Mesothelial cell of epicardium (in vitro differentiated cells): ENCODE measurements at places on chromosomes 3 and 15. TPM values are rescaled to one million over a fixed set of nuclear protein-coding genes. Genes with fewer than 3 reads are reported as not detected.

Gene KLHL40
- total RNA-seq = not detected in 3 replicates

Gene A4GNT
- total RNA-seq = not detected in 3 replicates

Gene SLC4A7
- total RNA-seq = 43.3 to 48.2 TPM (median 46.3 TPM) in 3 replicates

GRCh38 chr3:86990012-86990733, 776 bp downstream of the VGLL3 start:
- H3K36me3 ChIP-seq = no peaks in the 10 kb centered on the region
- H3K4me3 ChIP-seq = peak overlapping the region; percentile 68
- H3K4me1 ChIP-seq = peaks cover 46% of the 10 kb centered on the region

DNA sequence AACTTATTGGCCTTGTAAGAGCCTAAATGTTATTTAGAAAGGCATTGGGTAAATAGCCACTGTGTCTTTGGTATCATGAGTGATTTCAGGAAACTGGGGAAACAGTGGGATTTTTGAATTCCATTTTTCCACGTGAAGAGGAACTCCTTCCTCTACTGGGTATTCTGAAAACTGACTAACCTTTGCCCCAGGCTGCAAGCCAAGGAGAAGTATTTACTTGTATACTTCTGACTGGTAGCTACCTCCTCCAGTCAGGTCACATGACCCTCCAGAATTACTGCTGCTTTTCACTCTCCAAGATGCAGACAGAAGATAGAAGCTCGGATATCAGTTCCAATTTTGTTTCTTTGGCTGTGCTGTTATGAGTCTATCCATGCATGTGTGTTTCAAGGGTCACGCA, 50.9 kb upstream of the MAP3K13 start:
- no peak for DNase-seq
- H3K4me3 ChIP-seq = no peak overlapping the region
- no peaks in the 10 kb centered on the region for H3K27me3 ChIP-seq
- H3K36me3 ChIP-seq = peaks cover 46% of the 10 kb centered on the region
- peaks cover 6% of the 10 kb centered on the region for H3K4me1 ChIP-seq

DNA sequence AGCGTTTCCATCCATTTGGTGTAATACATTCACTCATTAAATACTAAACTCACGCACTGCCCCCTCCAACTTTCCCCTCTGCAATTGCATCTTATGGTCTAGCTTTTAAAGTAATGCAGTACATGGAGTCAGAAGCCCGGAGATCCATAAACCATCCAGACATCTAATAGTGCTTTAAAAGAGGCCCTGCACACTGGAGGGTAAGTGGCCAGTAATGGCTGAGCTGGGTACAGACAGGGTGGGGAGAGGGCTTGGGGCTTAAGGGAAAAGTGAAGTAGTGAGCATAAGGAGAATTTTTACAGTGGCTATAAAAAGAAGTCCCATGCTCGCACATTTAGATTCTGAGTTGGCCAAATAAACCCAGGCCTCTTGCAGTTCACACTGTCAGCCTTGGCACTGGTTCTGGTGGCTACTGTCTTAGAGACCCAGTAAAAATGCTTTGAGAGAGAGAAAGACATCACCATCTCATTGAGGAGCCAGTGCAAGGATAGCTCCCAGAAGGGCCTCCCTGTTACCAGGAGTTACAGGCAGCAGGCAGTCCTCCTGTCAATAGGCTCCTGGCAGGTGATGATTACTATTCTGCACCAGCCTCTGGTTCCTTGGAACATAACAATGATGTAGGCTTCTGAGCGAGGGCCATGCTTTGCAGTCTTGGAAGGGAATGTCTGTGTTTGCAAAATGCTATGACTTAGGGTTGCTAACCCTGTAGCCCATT, 112.6 kb upstream of the NEO1 start:
- H3K27ac ChIP-seq = no peak overlapping the region
- no peak for DNase-seq
- peaks cover 31% of the 10 kb centered on the region for H3K27me3 ChIP-seq
- H3K4me1 ChIP-seq = no peaks in the 10 kb centered on the region
- H3K36me3 ChIP-seq = no peaks in the 10 kb centered on the region
- H3K4me3 ChIP-seq = no peak overlapping the region

- no peaks in the 10 kb centered on the region for H3K36me3 ChIP-seq
- peaks cover 4% of the 10 kb centered on the region for H3K4me1 ChIP-seq
- DNase-seq = no peak
Measured at GRCh38 chr3:62249484-62249776, 123.9 kb downstream of the FEZF2 start.

GRCh38 chr3:57959423-57960173, 48.6 kb upstream of the FLNB start:
- H3K27ac ChIP-seq = peak overlapping the region; percentile 88
- no peaks in the 10 kb centered on the region for H3K36me3 ChIP-seq
- no peaks in the 10 kb centered on the region for H3K27me3 ChIP-seq

GRCh38 chr3:59573911-59574310, 524.1 kb upstream of the CFAP20DC start:
- H3K4me3 ChIP-seq = no peak overlapping the region
- H3K36me3 ChIP-seq = no peaks in the 10 kb centered on the region
- peaks cover 34% of the 10 kb centered on the region for H3K27me3 ChIP-seq

DNA sequence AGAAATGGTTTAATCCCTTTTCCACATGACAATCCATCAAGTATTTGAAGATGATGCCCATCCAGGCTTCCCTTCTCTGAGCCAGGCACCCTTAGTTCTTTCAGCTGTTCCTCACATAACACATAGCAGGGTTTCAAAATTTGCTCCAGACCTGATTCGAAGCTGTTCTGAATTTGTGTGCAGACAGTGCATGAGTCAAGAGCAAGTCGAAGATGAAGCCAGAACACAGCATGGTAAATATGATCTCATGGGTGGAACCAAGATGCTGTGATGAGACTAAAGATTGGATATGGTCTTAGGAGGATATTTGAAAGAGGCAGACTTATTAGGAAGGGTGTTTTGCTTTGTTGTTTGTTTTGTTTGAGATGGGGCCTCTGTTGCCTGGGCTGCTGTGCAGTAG, 32.6 kb upstream of the PDE8A start:
- H3K27me3 ChIP-seq = no peaks in the 10 kb centered on the region
- no peak overlapping the region for H3K4me3 ChIP-seq
- no peaks in the 10 kb centered on the region for H3K36me3 ChIP-seq
- peaks cover 8% of the 10 kb centered on the region for H3K4me1 ChIP-seq
- DNase-seq = no peak

DNA sequence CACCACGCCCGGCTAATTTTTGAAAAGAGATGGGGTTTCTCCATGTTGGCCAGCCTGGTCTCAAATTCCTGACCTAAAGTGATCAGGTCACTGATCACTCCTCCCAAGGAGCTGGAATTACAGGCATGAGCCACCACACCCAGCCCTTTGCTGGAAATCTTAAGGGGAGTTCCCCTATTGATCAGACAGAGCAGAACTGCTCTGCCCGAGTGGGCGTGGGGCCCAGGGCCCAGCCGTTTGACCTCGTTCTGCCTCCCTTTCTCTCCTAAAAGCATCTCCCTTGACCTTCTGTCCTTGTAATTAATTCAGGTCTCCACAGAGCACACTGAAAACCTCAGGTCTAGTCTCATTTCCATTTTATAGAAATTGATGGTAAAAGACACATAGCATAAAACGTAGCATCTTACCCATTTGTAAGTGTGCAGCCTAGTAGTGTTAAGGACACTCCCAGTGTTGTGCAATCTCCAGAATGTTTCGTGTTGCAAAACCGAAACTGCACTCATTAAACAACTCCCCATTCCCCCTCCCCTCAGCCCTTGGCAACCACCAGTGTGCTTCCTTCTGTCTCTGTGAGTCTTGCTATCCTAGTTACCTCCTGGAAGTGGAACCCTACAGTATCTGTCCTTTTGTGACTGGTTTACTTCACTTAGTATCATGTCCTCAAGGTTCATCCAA, 89.3 kb downstream of the SLCO3A1 start:
- no peaks in the 10 kb centered on the region for H3K36me3 ChIP-seq
- H3K27ac ChIP-seq = peak overlapping the region; percentile 92
- no peak overlapping the region for H3K4me3 ChIP-seq
- DNase-seq = no peak
- H3K4me1 ChIP-seq = peaks cover 33% of the 10 kb centered on the region

DNA sequence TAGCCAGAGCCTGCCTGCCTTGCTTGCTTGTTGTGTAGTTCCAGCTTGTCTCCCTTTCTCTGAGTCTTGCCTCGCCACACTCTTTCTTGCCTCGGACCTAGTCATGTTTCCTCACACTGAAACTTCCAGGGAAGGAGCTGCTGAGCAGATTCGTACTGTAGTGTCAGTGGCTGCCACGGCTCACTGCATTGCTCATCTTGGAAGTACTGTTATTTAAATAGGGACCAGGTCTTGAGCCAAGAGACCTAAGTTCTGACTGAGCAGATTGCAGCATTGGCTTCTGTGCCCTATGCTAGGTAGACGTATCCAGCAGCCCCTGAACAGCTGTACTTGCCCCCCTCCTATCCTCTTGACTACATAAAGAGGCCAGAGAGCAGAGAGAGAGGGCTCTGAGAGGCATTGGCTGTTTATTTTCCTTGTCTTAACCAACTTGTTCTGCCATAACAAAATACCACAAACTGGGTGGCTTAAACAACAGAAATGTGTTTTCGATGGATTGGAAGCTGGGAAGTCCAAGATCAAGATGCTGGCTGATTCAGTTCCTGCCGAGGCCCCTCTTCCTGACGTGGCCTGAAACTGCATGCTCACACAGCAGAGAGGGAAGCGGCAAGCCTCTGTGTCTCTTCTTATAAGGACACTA, 5.8 kb upstream of the RARRES1 start:
- peak overlapping the region; percentile 91 for H3K27ac ChIP-seq
- no peak overlapping the region for H3K4me3 ChIP-seq
- peaks cover 62% of the 10 kb centered on the region for H3K36me3 ChIP-seq
- H3K4me1 ChIP-seq = peaks cover 24% of the 10 kb centered on the region
